ENCODE measurements at places on chromosomes 2 and 18. TPM values are rescaled to one million over a fixed set of nuclear protein-coding genes. Genes with fewer than 3 reads are reported as not detected.

GRCh38 chr2:238570926-238571325, 144.2 kb downstream of the ASB1 start:
- DNase-seq: no peak

The GCG gene
- not detected for polyA plus RNA-seq

The CPO gene
- not detected for polyA plus RNA-seq

The HOXD10 gene
- not detected for polyA plus RNA-seq

DNA sequence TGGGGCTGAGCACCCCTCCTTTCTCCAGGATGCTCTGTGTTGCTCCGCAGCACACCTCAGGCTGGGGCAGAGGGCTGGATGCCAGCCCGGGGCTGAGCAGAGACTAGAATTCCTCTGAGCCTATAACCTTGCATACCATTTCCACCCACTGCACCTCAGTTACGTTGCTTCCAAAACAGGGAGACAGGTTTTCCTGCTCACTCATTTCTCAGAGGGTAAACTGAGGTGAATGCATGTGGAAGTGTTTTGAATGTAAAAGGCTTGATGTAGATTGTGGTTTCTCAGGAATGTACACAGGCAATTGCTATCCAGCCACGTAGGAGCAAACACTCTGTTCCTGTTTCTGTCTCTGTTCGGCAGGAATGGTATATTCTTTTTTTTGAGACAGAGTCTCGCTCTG, 45.3 kb downstream of the EDAR start:
- DNase-seq: peak; percentile 28

The SPRED2 gene
- polyA plus RNA-seq: 19.1 TPM

- DNase-seq: no peak
Observed at GRCh38 chr2:148952621-148953020, 77.6 kb downstream of the KIF5C start.

GRCh38 chr2:132037527-132038178, 124.1 kb downstream of the ANKRD30BL start:
- no peak for DNase-seq

DNA sequence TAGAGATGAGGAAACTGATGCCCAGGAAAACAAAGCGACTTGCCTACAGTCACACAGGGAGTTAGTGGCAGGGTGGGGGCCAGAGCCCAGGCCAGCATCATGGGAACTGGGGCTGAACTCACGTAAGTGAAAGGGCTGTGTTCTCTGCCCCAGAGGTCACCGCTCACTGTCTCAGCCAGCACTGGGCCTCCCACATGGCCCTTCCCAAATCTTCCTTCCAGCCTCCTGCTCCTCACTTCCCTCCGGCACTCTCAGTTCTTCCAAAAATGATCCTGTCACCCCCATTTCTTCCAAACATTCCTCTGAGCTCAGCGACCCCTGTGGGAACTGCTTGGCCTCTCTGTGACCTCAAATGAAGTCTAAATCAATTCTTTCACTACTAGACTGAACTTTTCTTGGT, 90.5 kb upstream of the TMEM247 start:
- DNase-seq: no peak

The CERKL gene
- not detected for polyA plus RNA-seq

DNA sequence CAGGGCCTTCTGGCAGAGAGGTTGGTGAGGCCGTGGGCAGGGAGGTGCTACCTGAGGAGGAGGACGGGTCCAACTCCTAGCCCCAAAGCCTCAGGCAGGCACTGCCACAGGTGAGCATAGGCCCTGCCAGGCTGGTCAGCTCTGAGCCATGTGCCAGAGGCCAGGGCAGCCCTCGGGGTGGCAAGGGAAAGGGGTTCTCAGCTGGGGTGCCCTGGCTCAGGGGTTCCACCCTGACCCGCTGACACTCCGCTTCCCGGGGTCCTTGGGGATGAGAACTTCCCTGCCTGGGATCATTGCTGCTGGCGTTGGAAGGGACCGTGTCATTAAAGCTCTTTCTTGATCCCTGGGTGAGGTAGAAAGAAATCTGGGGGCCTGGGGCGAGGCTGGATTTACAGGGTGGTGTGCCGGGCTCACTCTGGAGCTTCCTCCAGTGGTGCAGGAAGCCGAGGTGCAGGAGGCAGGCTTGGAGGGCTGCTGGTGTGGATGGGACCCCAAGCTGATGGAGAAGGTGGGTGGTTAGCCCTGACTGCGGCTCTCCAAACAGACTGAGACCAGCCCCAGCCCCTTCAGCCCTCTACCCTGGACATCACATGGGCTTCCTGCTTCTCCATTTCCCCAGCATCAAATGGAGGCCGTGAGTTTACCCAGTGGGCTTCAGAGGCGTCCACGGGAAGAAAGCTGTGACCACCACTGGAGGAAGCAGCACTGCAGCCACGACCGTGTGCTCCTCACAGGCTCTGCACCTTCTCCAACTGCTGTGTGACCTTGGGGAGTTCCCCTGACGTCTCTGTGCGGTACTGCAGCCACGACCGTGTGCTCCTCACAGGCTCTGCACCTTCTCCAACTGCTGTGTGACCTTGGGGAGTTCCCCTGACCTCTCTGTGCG, 295.2 kb downstream of the NDUFA10 start:
- no peak for DNase-seq

DNA sequence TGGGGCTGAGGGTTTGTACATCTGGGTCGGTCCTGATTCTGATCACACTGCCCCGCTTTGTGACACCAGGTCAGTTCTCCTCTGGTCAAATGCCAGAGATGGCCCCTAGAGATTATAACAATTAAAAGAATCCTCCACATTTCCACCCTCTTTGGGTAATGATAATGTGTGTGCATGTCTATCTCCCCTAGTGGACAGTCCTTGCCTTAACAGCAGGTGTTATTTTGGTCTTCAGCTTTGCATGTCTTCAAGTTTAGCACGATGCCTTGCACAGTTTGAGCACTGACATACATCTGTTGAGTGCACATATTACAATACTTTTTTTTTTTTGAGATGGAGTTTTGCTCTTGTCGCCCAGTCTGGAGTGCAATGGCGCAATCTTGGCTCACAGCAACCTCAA, 25.7 kb upstream of the COX7A2L start:
- no peak for DNase-seq

- no peak for DNase-seq
Observed at GRCh38 chr2:55063226-55063625, 13.0 kb upstream of the RTN4 start.

DNA sequence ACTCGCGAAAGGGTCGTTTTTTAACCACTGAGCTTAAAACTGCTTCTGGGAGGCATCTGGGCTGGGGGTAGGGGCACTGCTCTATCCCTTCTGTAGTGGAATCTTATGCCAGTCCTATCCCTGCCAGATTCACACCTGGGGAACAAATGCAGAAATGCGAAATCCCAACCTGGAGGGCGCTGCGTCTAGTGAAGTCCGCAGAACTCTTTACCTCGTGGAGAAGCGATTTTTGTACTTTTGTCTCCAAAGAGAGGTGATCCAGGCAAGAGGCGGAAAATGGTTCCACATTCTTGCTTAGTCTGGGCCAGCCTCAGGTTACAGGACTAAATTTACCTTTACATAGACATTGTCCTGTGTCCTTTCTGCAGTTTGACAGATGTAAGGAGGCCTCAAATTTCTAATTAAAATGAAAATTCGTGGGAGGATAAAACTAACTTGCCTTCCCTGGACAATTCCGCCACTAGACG, 10.4 kb downstream of the TBR1 start:
- no peak for DNase-seq

GRCh38 chr2:156436497-156437085, 412 bp downstream of the GPD2 start:
- DNase-seq: peak; percentile 32

- DNase-seq: no peak
Observed at GRCh38 chr2:237591141-237591881, 777 bp upstream of the RAB17 start.

- DNase-seq: peak; percentile 90
Observed at GRCh38 chr2:27638709-27639108, 9.9 kb downstream of the GPN1 start.

- DNase-seq: no peak
Observed at GRCh38 chr2:8337321-8337720, 344.5 kb upstream of the ID2 start.

DNA sequence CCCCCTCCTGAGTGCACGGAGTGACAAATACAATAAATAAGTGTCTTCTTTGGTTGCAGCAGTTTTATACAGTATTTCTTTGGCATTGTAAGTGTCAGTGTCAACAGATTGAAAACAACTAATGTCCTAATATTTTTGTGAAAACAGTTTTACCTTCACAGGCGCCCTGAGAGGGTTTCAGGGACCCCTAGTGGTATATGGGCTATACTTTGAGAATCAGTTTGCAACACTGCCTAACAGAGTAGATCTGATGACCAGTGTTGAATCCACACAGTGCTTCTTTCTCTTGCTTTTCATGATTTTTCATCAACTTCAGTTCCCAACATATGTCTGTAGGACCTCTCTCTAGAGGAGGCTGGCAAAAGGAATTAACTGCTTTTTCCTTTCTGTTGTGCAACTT, 162.2 kb downstream of the PRPF40A start:
- no peak for DNase-seq

DNA sequence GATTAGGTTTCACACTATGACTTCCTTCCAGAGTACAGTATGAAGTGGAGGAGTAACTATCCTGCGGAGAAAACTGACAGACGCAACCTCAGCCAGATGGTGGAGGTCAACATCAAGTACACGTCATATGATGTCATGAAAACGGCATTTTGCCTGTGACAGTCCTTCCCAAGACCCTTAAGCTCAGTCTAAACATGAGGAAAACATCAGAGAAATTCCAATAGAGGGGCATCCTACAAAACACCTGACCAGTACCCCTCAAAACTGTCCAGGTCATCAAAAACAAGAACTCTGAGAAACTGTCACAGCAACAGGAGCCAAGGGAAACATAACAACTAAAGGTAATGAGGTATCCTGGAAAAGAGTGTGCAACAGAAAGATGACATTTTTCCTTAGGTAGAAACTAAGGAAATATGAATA, 1.7 kb downstream of the RNU4ATAC start:
- peak; percentile 89 for DNase-seq

GRCh38 chr2:113220970-113221708, 47.4 kb downstream of the PSD4 start:
- no peak for DNase-seq

The PLCD4 gene
- polyA plus RNA-seq: 1.5 TPM

GRCh38 chr2:116724550-116724949, 1089.9 kb upstream of the DDX18 start:
- DNase-seq: no peak

The ASPRV1 gene
- 0.14 TPM for polyA plus RNA-seq

The C2orf78 gene
- polyA plus RNA-seq: not detected

The GNAL gene
- 0.11 TPM for polyA plus RNA-seq

DNA sequence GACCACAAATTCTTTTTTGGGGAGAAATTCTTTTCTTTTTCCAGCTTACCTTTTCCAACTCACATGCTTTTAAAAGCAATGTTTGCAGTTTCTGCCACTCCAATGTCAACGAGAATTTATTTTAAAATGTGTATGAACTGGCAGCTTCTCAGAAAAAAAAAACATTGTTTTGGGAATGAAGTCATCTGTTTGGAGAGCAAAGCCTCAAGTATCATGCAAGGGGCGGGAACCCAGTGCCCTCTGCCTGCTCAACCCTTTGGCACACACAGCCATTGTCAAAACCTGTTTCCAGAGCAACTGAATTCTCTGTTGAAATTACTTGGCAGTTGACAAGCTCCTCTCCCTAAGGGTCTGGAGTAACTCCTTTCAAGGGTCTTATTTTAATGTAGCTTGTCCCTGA, 128.5 kb downstream of the QPCT start:
- peak; percentile 81 for DNase-seq

The UGT1A7 gene
- polyA plus RNA-seq: not detected

- no peak for DNase-seq
Observed at GRCh38 chr2:178491612-178492011, 11.4 kb downstream of the PLEKHA3 start.

- no peak for DNase-seq
Observed at GRCh38 chr18:56393870-56394269, 244.5 kb downstream of the TXNL1 start.

GRCh38 chr18:21314724-21315123, 72.7 kb downstream of the GREB1L start:
- no peak for DNase-seq
